Stimulated activated CD8-positive, alpha-beta memory T cell treated with anti-CD3 and anti-CD28 coated beads, Interleukin-2, amount 100 ng/mL, for 48 hours (primary cell): ENCODE measurements at places on chromosomes 1 and 21.
A peak's percentile ranks its signal among the peaks of the same experiment; 100 is the strongest.

GRCh38 chr1:183289051-183289496, 103.0 kb downstream of the LAMC2 start:
- DNase-seq: no peak

GRCh38 chr1:35715568-35716002, 3.1 kb downstream of the C1orf216 start:
- peak; percentile 64 for DNase-seq

DNA sequence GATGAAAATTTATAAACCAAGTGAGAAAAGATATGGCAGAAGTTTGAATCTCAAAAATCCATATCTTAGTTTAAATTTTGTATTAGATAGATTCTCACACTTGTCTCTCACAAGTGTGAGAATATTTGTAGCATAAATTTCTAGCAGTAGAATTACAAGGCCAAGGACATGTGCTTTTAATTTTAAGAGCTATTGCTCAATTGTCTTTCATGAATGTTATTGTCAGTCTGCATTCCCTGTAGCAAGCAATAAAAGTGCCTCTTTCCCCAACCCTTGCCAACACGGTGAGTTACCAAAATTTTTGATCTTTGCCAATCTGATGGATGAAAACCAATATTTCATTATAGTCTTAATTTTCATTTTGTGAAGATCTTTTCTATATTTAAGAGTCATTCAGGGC, 64.0 kb downstream of the CTH start:
- DNase-seq: no peak

DNA sequence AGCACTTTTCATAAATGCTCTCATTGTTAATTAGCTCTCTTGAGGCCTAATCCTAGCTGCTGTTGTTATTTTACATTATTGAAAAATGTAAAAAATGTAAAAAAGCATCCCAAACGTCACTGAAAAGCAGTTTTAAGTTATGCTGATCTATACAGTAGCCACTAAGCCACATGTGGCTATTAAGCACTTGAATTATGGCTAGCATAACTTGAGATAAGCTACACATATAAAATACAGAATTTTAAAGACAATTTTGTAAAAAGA, 18.4 kb upstream of the DNASE2B start:
- DNase-seq: no peak

GRCh38 chr1:22470227-22470626, 18.6 kb downstream of the ZBTB40 start:
- DNase-seq: no peak

GRCh38 chr1:145994391-145995120, 1.8 kb downstream of the TXNIP start:
- no peak for DNase-seq

GRCh38 chr1:214979191-214979590, 103.3 kb upstream of the KCNK2 start:
- DNase-seq: no peak

- DNase-seq: no peak
Observed at GRCh38 chr21:29005696-29006095, 13.0 kb upstream of the LTN1 start.

- no peak for DNase-seq
Observed at GRCh38 chr1:71706029-71706671, 576.2 kb downstream of the NEGR1 start.

DNA sequence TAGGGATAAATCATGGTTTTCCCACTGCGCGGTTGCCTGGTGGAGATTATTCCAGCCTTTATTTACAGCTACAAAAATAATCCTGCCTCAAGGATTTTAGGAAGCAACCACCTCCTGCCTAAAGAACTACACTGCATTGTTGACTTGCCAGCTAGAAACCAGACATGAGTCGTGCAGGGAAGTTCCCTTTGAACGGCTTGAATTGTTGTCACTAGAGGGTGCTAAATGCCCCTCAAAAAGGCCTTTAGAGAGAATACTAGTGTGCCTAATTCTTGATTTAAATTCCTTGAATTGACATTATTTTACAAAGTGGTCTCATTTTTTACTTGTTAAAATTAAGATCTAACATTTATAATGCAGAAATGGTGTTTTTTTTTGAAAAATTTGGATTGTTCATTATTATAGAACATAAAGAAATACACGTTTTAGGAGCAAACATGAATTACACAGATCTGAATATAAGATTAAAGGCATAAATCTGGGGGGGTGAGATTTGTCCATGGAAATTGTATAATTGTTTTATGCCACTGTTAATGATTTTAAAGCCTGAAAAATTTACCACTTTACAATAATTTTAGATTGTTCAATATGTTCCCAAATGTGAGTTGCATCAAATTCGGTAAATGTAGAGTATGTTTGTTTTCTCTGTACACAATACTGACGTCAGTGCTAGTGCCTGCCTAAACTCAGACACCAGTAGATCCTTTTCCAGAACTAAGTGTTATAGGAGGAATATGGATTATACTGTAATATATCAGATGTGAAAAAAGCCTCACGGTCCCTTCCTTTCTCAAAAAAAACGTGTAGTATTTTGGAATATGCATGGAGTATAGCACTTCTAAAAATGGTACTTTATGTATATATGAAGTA, 7.6 kb upstream of the ERG start:
- DNase-seq: no peak

DNA sequence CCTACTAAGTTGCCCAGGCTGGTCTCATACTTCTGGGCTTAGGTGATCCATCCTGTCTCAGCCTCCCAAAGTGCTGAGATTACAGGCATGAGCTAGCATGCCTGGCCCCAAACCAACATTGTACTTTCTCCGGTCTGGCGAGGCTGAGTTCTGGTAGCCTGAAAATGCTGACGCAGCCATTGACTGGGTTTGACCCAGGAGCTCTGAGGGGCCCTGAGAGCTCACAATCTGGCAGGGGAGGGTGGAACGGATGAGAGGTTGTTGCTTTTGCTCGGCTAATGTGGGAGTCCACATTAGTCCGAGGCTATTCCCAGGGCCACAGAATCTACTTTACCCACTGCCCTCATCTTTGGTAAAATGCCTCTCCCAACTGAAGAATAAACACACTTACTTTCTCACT, 35.1 kb upstream of the PARP1 start:
- no peak for DNase-seq

DNA sequence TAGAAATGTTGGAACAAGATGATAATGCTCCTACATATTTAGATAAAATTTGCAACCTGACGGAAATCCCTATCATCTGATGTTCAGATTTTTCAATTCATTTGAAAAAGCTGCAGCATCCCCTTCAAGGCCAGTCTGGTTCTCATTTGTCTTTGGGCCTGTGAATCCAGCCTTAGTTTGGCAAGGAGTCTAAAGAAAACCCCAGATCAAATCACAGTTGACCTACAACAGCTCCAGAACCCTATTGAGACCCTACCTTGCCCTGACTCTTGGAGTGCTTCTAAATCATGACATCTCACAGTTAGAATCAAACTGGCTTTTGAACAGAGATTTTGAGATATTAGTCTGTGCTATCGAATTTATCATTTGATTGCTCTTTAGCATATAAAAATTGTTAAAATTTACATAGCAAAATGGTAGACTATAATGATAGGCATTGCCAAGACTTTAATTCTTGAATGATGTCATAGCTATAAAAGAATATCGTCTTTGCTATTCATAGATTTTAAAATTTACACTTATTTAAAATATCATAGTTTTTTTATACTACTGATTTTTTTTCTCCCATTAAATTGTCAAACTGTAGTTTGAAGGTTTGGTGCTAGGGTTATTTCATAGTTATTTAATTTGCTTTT, 2.2 kb downstream of the PPP2R5A start:
- no peak for DNase-seq

GRCh38 chr1:68231627-68232288, 565 bp downstream of the WLS start:
- DNase-seq: no peak

GRCh38 chr1:226047495-226047894, 15.0 kb upstream of the H3-3A start:
- DNase-seq: no peak

DNA sequence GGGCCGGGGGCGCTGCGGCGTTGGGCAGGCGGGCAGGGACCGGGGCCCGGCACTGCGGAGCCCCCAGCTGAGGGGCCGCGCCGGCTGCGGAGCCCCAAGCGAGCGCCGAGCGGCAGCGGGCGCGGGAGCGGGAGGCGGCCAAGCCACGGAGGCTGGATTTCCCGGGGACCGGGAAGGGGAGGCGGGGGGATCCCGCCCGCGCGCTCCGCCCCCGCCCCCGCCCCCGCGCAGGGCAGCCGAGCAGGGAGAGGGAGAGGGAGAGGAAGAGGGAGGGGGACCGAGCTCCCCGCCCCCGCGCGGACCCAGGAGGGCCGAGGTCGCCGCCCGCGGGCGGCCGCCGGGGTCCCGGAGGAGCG, at the start of gene DLGAP3:
DLGAP3 (minus strand) TSS at position 154 of the 356 bp plus-strand sequence. CDS start 24,267 bp downstream, outside the sequence.
- DNase-seq: no peak

- DNase-seq: no peak
Observed at GRCh38 chr1:239722035-239722434, 335.7 kb downstream of the CHRM3 start.

GRCh38 chr1:160095382-160096105, 2.9 kb downstream of the IGSF8 start:
- no peak for DNase-seq

DNA sequence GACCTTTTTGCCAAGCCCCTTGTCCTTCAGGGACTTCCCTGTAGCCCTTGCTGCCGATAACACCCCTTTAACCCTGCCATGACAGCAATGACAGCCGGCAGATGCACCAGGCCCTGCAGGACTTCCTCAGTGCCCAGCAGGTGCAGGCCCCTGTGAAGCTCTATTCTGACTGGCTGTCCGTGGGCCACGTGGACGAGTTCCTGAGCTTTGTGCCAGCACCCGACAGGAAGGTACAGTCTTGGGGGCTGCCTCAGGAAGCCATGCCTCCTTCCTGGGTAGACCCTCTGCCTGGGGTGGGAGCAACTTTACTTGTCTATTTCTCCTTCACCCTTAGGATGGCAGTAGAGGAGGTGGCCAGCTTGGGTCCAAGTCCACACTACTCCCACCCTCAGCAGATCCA, 16.1 kb upstream of the PADI6 start:
- DNase-seq: peak; percentile 18

DNA sequence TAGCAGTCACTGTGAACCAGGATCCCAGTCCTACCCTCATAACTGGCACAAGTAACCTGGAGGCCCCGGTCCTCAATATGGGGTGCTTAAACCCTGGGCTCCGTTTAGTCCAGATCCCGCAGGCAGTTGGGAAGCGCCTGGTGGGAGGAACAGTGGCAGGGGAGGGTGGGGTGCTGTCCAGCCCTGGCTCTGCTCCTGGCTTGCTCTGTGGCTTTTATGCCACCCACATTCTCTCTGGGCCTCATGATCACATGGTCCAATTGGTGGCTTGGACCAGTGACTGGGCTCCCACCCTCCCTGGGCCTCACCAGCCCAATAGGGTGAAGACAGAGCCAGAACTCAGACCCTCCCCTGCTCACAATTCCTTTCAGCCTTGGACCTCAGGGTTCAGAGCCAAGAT, 2.9 kb downstream of the CD164L2 start:
- DNase-seq: no peak

- peak; percentile 10 for DNase-seq
Observed at GRCh38 chr1:23908453-23909341, 4.5 kb downstream of the CNR2 start.

DNA sequence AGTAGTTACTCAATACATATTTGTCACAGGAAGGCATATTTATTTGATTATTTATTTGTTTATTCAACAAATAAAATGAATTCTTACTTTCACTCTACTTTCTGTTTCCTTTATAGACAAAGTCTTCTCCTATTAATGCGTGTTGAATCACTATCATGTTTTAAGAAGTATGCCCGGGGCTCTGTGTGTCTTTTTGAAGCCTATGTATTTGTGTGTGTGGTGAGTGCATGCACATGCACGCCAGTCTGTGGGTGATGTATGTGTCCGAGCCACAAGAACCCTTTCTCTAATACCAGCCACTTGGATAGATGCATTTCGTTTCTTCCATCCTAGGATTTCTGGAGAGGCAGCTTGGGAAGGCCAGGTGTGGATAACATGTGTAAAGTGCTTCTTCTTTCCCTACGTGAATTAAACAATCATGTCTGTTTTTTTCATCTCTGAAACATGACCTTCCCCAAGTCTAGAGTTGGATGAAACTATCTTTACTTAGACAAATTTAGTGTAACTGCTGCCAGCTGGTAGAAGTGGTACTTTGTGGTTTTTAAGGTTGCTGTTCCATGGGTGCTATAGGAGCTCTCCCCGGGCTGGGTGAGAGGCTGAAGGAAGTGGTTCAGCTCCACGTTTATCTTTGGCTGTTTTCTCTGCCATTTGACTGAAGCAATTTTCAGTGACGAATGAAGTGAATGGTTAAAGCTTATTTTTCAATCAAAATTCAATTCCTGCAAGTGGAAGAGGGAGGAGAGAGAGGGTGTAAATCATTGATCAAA, 46.8 kb upstream of the PPM1J start:
- no peak for DNase-seq

- no peak for DNase-seq
Observed at GRCh38 chr1:59549903-59550302, 253.0 kb downstream of the FGGY start.

DNA sequence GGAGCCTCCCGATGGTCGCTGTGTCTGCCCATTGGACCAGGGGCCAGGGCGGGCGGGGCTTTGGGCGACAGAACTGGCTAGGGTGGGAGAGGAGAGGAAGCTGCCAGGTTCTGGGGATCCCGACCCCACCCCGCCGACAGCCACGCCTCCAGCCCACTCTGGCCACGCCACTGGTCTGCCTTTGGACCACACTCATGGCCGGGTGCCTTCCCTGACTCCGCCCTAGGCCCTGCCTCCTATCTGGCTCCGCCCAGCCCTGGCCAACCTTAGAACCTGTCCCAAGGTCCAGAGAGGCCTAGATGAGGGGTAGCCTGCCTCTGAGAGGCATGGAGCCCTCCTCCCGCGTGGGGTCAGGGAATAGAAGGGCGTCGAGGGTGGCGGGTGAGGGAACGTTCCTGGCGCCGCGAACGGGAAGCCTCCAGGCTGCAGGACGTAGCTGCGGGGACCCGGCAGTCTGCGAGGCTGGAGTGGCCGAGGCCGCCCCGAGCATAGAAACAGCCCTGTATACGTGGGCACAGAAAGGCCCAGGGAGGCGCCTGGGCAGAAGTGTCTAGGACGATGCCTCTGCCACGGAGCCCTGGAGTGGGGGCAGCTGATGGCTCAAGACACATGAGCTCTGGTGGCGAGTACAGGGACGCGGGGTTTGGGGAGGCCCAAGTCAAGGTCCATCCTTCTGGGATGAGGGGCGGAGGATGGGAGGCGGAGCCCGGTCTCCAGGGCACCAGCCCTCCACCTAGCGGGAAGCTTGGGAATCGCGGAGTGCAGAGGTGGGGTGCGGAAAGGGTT, 11.5 kb upstream of the COL16A1 start:
- no peak for DNase-seq

DNA sequence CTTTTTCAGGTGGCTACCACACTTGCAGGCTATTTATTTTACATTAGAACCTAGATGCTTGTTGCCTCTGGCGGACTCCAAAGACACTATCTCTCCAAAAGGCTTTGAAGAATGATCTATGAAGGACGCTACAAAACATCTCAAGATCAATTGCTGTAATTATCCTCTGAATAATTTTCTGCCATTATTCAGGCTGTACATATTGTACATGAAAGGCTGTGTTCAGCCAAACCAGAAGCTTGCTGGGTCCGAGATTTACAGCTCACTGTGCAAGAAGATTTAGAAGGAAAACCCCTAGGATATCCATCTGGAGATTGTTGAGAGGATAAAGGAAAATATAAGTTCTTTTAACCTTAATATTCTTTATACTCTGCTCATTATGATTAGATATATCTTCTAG, 523.6 kb upstream of the PLXNA2 start:
- DNase-seq: no peak
